ENCODE measurements at places on chromosomes 11 and 22.

- DNase-seq = no peak
These were observed 6.2 kb downstream of the TUB start for GRCh38 chr11:8087185-8087584.

- DNase-seq = no peak
These were observed 2.1 kb upstream of the POU2AF3 start for GRCh38 chr11:111296196-111296595.

GRCh38 chr11:30000986-30001750 is 15.7 kb downstream of the KCNA4 start:
- no peak for DNase-seq

- DNase-seq = no peak
These were observed 1.1 kb upstream of the PLXNB2 start for GRCh38 chr22:50308597-50308935.

DNA sequence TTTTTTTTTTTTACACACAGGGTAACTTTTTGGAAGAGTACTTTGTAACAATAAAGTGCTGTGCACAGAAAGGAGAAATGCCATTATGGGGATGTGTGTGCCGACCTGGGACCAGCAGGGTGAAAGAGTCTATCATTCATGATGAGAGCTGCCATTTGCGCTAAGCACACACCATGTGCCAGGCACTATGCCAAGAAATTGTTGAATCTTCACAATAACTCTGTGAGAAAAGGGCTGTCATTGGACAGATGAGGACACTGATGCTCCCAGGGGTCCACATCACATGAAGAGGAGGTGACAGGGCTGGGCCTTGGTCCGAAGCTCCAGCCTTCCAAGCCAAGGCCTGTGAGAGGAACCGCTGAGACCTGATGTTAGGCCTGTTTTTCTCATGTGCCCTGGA is 5.6 kb downstream of the DUSP18 start:
- no peak for DNase-seq

DNA sequence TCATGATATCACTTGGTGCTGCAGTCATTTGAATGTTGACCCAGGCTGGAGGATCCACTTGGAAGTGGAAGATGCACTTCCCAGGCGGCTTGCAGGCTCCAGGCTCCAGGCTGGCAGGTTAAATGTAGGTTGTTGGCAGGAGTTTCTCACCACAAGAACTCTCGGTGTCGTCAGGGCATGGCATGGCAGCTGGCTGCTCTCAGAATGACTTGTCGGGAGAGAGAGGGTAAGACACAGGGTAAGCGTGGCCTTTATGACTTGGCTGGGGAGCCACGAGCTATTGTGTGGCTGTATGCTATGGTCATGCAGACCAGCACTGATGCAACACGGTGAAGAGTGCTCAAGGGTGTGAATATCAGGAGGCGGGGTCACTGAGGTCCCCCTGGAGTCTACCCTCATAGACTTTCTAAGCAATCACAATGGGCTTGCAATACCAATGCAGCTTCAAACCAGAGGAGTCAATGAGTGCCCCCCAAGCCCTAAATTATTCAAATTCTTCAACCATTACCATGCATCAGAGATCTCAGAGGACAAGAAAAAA is 1027.7 kb downstream of the OPCML start:
- DNase-seq = no peak

GRCh38 chr11:79078456-79078855 is 362.4 kb downstream of the TENM4 start:
- DNase-seq = no peak

DNA sequence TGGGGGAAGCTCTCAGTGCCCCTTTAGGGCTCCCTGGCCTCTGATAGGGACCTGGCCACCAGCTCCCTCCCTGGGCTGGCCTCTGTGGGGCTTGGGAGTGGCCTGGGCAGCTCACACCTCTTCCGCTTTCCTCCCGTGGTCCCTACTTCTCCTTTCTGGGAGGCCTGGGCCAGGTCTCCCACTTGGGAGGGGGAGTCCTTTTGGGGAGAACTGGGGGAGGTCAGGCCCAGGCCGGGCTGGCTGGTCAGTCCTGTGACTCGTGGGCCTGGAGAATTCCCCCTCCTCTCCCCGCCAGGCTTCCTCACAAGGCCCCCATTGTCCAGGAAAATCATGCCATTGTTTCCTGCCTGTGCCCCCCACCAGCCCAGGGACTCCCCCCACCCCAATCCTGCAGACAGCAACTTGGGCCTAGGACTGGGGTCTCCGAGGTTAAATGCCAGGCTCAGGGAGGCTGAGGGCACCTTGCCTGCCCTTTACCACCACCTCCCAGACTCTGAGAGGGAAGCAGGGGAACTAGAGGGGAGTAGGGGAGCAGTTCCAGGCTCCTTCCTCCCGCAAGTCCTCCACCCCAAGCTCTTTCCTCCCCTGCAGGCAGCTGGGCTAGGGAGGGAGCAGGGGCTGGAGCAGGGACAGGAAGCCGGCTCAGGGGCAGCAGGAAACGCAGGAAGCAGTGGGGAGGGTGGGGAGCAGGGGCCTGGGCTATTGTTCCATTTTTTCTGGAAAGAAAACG is 2.8 kb downstream of the MAP3K11 start:
- DNase-seq = no peak

GRCh38 chr11:1165256-1166041 is 7.7 kb downstream of the MUC5AC start:
- DNase-seq = no peak

GRCh38 chr11:86952221-86952875 is 2.8 kb downstream of the FZD4 start:
- no peak for DNase-seq

DNA sequence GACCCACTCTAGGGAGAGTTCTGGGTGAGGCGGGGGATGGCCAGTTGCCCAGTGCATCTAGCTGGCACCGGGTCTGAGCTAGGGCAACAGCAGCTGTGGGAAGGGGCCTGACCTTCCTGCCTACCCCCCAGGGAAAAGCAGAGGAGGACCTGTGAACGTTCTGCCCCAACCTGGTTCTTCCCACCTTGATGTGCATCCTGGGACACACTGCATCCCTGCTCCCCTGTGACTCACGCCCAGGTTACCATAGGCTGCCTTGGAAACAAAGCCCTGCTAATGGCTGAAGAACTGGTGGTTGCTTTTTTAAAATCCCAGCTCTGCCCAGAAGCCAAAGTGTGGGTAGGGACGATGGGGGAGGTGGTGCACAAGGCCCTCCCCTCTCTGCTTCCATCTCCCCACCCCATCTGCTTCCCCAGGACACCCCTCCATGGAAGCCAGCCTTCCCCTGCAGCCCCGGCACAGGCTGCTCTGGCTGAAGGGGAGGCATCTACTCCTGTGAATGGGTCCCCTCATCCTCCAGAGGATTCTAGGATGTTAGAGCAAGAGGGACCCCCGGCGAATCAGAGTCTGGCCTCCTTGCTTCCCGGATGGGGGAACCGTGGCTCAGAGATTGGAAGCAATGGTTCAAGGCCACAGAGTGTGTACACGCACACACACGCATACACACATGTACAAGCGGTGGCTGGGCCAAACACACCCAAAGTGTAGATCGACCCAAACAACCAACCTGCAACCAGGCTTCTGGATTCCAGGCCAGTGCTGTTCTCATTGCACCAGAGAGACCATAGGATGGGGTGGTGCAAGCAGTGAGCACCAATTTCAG is 7.6 kb upstream of the C11orf96 start:
- no peak for DNase-seq

GRCh38 chr11:21026685-21027084 is 357.3 kb downstream of the NELL1 start:
- DNase-seq = no peak

DNA sequence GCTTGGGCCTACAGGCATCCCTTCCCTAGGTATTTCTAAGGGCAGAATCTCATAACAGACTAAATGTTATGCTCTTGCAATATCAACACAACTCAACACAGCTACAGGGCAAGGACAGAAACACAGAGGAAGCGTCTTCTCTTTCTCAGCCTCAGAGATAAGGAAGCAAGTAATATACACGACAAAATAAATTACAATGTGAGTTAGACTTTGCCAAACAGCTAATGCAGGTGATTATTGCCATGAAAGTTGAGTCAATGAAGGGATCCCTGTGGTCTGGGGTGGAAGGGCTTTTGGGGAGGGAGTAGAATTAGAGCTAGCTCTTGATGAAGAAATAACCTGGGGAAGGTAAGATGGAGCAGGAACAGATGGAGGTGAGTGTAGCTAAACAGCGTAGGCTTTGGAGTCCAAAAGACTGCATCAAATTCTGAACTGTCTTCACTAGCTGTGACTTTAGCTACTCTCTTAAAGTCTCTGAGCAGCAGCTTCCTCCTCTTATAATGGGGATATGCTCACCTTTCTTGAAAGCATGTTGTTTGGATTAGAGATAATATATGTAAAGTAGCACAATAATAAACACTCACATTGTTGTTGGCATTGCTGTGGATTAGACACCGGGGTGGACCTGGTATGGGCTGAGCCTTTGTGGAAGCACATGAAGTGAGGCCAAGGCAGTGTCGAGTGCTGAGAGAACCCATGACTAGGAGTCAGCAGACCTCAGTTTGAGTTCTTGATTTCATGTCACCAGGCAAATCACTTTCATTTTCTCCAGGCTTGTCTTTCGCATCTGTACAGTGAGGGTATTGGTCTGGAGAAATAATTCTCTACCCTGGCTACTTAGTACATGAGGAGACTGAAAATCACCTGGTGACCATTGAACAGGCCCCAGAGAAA is 41.0 kb upstream of the AQP11 start:
- no peak for DNase-seq

GRCh38 chr22:46863794-46864193 is 101.3 kb downstream of the TBC1D22A start:
- DNase-seq = no peak

DNA sequence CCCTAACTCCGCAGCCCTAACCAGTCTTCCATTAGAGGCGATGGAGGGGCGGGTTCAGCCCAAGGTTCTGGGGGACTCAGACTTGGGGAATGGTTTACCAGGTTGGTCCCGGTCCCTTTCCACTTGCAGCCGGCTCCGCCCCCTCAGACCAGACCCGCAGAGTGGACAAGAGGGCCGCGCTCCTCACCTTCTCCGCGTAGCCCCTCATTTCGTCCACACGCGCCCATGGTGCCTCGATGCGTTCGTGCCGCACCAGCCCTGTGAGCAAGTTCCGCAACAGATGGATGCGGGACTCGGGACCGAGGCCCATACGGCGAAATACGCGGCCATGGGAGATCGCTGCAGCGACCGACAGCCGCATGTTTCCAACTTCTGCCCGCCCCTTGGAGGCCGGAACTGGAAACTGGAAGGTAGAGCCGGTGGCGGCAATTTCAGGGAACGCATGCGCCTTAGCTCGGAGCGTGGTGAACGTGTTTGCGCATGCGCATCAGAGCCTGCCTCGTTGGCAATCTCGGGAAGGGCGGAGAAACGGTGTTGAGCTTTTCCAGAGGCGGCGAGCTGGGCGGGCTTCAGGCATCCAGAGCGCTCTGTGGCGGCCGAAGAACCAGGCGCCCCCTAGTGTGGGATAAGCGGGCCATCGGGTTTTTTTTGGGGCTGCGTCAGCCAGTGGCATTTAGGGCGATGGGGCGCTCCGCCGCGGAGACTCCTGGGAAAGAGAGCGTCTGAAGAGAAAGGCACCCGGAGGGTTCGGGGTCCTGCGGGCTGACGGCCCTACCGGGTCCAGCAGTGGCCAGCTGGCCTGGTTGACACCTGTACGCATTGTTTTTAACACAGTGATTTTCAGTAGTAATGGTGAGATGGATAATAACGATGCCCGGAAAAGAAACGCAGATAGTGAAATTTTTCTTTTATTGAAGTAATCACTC is at the start of gene MRPL17:
Gene MRPL17 (minus strand): TSS at position 405 of the 926 bp plus-strand sequence. CDS start 44 bp downstream, at position 361.
- DNase-seq = peak; percentile 99

DNA sequence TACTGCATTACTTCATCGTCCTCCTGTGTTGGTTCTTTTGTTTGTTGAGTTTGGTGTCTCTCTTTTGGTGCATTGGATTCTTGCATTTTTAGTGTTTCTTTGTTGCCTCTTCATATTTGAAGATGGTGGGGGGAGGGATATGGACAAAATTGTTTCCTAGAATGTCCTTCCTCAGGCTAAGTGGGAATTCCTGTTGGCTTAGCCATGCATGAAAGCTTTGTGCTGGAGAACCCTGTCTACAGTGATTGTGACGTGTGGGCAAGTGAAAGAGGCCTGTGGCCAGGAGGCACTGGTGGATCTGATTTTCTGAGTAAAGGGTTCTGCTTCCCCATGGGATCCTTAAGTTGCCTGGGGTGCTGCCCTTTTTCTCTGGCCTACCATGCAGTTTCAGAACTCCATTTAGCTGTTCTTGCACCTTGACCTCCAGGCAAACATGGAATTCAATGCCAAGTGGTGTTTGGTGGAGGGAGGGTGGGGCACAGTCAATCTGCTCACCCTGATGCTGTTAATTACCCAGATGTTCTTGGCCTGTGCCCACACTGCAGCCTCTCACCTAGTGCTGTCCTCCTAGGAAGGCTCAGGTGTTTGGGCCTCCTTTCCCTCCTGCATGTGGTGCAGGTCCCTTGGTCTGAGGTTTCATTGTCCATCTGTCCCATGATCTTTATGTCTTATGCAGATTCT is 46.3 kb upstream of the SLC22A12 start:
- no peak for DNase-seq

Data from activated CD4-positive, alpha-beta T cell treated with anti-CD3 and anti-CD28 coated beads for 4 hours (primary cell).